ENCODE measurements at places on chromosomes 11 and 22.

GRCh38 chr11:118928870-118929500 lies 3.3 kb upstream of the BCL9L start:
- peak; percentile 66 for DNase-seq

DNA sequence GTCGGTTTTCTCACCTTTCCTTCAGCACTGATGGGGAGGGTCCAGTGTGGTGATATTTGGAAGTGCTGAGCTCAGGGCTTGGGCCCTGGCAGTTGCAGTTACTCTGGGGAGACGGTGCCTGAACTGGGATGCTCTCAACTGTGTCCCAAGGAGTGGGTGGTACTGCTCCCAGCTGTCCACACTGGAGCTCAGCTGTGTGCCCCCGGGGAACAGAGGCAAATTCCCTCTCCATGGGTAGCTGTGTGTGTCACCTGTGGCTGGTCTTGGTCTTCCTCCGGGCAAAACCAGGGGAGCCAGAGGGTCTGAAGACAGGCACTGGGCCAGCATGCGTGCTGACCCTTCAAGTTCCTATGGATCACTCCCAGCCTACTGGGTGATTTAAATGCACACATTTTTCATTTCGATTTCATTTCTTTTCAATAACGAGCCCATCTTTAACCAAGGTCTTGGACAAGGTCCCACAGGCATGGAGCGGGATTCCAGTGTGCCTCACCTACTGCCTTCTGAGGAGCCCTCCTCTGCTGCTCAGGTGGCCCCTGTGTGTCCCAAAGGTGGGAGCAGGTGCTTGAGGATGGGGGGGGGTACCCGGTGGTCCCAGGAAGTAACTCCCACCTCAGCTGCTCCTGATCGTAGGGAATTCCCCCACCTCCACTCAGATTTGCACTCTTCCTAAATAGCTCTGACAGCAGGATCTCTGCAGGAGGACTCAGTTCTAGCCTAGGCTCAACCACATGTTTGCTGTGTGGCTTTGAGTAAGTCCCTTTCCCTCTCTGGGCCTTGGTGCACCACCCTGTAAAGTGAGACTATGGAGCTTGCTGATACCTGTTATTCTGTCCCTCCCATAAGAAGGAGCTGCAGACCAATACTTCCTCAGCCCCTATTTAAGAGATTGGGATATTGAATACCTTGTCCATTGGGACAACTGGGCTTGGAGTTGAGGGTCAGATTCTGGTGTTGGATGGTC lies 16.8 kb downstream of the PRDM11 start:
- no peak for DNase-seq

GRCh38 chr11:71302534-71302909 lies 50.1 kb upstream of the SHANK2 start:
- no peak for DNase-seq

- DNase-seq, result no peak
Observed at GRCh38 chr11:7575841-7576725, 62.3 kb downstream of the PPFIBP2 start.
